T-helper 1 cell (primary cell): ENCODE measurements at places on chromosomes 16 and 17.
A peak's percentile ranks its signal among the peaks of the same experiment; 100 is the strongest.

GRCh38 chr16:8874388-8874787 is 5.6 kb upstream of the CARHSP1 start:
- DNase-seq: no peak

DNA sequence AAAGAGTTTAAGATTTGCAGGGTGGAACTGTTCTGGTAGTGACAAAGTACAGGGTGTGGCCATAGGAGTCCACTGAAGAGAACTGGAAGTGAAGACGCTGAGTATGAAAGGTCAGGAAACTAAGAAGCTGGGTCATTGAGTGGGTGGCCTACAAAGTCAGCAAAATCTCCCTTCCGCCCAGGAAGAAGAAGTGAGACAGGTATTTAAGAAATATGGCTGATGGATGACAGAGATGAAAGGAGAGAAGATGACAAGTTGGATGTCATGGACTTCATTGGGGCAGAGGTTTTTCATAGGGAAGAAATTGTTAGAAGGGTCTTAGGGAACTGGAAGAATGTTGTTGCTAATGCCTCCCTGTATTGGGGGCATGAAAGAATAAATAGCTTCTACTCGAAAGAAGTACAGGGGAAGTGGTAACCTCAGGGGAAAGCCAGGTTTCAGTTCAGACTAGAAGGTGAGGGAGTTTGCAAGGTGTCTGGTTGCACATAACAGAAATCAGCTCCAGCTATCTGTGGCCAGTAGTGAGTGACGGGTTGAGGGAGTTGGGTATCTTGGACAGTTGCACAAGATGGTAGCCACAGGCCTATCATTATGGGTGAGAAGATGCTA is 33.6 kb upstream of the MED13 start:
- no peak for DNase-seq

DNA sequence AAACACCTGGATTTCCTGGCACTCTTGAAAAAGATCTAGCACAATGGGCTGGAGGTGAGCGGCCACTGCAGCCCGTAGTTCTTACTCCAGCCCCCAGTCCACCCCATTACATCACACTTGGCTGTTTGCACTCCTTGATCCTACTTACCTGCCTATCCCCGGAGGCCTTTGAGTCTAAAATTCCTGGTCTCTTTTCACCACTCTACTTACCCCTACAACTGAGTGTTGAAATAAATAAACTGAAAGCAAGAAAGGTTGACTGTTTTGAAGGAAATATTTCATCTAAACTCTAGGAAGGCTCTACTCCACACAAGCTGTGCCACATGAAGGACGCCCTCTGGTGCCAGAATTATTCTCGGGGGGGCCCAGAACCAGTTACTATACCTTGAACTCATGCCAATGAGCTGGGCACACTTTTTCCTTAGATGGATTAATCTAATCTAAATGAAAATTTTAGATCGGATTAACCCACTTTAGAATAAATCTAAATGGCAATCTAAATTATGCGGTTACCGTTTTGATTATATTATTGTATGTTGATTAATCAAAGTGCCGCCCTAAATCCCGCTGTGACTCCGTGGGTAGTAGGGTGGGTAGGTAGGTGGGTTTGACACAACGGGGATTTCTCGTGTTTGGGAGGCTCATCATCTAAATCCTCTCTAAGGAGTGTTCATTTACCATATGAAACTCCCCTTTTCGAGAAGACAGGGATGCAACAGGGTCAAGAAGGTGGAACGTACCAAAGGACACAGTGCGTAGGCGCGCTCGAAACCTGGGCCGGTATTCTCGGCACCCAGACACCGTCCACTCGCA is 651 bp upstream of the EIF1 start:
- peak; percentile 63 for DNase-seq

DNA sequence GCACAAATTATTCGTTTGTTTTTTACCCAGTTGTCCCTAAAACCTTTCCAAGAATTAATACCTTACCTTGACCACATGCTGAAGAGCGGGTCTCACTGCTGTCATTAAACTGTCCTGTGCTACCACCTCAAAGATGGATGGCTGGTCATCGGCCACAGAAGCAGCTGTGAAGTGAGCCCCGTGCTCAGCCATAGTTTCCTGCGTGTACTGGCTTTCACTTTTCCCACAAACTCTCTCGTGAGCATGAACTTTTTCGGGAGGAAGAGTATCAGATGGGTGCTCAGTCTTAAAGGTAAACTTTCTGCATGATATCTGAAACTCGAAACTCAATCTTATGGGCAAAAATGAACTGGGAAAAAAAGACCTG is 558 bp downstream of the PEX12 start:
- no peak for DNase-seq
